Activated CD4-positive, alpha-beta memory T cell treated with anti-CD3 and anti-CD28 coated beads for 36 hours (primary cell): ENCODE measurements at places on chromosomes 4 and X. TPM values are rescaled to one million over a fixed set of nuclear protein-coding genes. Genes with fewer than 3 reads are reported as not detected.

DNA sequence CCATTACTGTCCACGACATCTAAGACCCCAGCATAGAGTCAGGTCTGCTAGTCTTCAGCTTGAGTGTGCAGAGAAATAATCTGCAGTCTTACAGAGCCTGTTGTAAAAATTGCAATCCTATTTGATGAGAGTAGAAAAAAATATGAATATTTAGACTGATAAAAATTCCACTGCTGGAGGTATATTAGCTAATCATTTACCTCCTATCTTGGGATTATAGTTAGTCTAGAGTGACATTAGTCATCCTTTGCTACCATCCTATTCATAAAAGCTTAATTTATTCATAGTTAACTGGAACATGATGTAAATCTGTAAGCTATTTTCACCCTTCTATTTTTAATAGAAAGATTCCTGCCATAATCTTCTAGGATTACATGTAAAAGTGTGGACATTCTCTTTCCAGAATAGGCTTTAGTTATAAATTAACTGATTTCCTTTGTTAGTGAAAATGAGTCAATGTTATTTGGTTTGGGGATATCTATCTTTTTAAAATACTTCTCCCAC is 26.7 kb downstream of the C4orf54 start:
- peaks cover 1% of the 10 kb centered on the region for H3K27me3 ChIP-seq
- no peak overlapping the region for H3K27ac ChIP-seq
- H3K4me3 ChIP-seq, result no peak overlapping the region
- H3K36me3 ChIP-seq, result no peaks in the 10 kb centered on the region
- no peak for DNase-seq

Gene ARSD
- 1.5 TPM for total RNA-seq

Gene MAGEA11
- total RNA-seq, result not detected

DNA sequence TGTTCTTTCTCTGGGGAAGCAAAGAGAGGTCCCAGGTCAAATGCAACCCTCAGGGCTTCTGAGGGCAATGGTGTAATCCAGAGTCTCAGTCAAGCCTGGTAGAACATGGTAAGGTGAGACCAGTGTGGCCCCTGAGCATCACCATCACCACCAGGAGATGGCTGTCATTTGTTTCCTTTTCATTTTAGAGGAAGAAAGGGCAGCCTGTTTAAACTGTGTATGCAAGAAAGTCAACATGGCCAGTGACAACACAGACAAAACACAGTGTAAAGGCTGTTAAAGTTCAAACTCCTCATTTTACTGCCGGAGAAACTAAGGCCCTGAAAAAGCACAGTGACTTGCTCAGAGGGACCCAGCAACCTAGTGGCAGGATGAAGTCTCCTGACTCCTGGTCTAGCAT is 2.0 kb upstream of the EDA start:
- H3K4me3 ChIP-seq, result no peak overlapping the region
- H3K27ac ChIP-seq, result no peak overlapping the region
- H3K4me1 ChIP-seq, result peaks cover 4% of the 10 kb centered on the region
- H3K36me3 ChIP-seq, result no peaks in the 10 kb centered on the region
- peaks cover 4% of the 10 kb centered on the region for H3K27me3 ChIP-seq
- no peak for DNase-seq

DNA sequence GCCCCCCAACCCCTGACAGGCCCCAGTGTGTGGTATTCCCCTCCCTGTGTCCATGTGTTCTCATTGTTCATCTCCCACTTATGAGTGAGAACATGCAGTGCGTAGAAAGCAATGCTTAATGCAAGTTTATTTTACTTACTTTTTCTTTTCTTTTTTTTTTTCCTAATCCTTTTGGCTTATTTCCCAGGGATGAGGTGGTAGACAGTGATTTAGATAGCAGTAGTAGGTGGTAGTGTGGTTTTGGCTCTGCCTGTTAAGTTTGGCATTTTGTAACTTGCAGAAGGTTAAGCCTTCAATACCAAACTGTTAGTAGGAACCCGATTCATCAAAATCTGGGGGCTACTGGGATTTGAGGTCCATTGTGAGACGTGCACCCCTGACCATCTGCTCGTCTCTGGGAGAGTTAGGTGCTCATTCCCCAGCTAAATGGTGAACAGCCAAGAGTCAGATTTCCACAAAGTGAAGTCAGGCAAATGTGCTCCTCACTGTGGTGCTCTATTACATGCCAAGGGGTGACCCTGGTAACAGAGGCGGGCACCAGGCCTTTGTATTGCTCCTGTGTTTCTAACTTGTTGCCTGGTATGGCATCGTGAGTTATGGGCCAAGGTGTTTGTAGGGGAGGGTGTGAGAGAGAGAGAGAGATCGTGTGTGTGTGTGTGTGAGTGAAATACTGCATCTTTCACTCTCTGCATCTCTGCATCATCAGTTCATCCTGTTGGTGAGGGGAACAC is 70.3 kb downstream of the PHOX2B start:
- H3K27ac ChIP-seq, result no peak overlapping the region
- no peaks in the 10 kb centered on the region for H3K27me3 ChIP-seq
- no peaks in the 10 kb centered on the region for H3K4me1 ChIP-seq
- no peaks in the 10 kb centered on the region for H3K36me3 ChIP-seq

Gene DRP2
- 0.69 TPM for total RNA-seq

DNA sequence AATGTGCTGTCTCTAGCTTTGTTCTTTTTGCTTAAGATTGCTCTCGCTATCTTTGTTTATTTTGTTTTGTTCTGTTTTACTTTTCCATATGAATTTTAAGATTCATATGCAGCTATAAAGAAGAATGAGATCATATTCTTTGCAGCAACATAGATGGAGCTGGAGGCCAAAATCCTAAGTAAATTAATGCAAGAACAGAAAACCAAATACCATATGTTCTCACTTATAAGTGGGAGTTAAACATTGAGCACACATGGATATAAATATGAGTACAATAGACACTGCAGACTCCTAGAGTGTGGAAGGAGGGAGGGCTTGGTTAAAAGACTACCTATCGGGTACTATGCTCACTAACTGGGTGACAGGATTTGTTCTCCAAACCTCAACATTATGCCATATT is 237.8 kb downstream of the TRAM1L1 start:
- no peak overlapping the region for H3K27ac ChIP-seq
- H3K4me1 ChIP-seq, result no peaks in the 10 kb centered on the region
- DNase-seq, result no peak
- no peaks in the 10 kb centered on the region for H3K36me3 ChIP-seq
- no peak overlapping the region for H3K4me3 ChIP-seq

Gene AADAT
- not detected for total RNA-seq

- DNase-seq, result no peak
- no peak overlapping the region for H3K4me3 ChIP-seq
- H3K27me3 ChIP-seq, result no peaks in the 10 kb centered on the region
- no peak overlapping the region for H3K27ac ChIP-seq
These were observed 24.8 kb downstream of the HHIP start for GRCh38 chr4:144670776-144671175.

Gene ADH1B
- not detected for total RNA-seq

DNA sequence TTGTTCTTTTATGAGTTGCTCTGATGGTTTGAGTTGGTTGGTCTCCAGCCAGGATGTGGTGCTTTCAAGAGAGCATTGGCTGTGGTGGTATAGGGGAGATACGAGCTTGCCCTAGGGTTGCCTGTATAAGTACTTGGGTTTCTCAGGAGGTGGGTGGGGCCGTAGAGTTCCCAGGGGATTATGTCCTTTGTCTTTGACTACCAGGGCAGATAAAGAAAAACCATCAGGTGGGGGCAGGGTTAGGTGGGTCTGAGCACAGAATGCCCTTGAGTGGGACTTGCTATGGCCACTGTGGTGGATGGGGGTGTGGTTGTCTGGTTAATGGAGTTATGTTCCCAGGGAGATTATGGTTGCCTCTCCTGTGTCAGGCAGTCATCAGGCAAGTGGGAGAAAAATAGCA is 247.9 kb upstream of the HAND2 start:
- no peaks in the 10 kb centered on the region for H3K36me3 ChIP-seq
- no peaks in the 10 kb centered on the region for H3K27me3 ChIP-seq
- H3K4me1 ChIP-seq, result no peaks in the 10 kb centered on the region

DNA sequence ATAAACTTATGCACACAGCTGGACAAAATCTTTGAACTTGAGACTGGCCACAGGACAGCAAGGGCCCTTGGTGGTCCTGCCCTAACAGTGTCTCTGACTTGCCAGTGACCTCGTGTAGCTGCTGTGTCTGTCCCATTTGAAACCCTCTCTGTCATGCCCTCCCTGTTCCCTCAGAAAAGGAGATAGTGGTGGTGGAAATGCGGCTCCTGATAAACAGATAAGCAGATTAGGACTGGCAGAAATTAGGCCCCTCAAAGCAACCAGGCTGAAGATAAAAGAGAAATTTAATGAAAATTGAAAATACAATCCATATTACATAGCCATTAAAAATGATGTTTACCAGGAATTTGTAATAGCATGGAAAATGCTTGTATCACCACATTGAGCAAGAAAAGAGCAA is 136.6 kb upstream of the ATP6AP2 start:
- DNase-seq, result no peak
- H3K27me3 ChIP-seq, result no peaks in the 10 kb centered on the region
- H3K36me3 ChIP-seq, result no peaks in the 10 kb centered on the region
- H3K4me1 ChIP-seq, result peaks cover 5% of the 10 kb centered on the region
- no peak overlapping the region for H3K27ac ChIP-seq

Gene ETDB
- not detected for total RNA-seq

GRCh38 chr4:177297785-177298391 is 11.8 kb upstream of the NEIL3 start:
- H3K27ac ChIP-seq, result no peak overlapping the region
- H3K36me3 ChIP-seq, result peaks cover 4% of the 10 kb centered on the region
- peaks cover 2% of the 10 kb centered on the region for H3K27me3 ChIP-seq
- H3K4me3 ChIP-seq, result no peak overlapping the region
- no peak for DNase-seq

Gene SPRY1
- total RNA-seq, result 11.1 TPM

Gene RAB40A
- total RNA-seq, result not detected

GRCh38 chrX:11558972-11559371 is 106.7 kb downstream of the ARHGAP6 start:
- H3K4me3 ChIP-seq, result no peak overlapping the region
- H3K4me1 ChIP-seq, result no peaks in the 10 kb centered on the region
- no peaks in the 10 kb centered on the region for H3K36me3 ChIP-seq
- peaks cover 2% of the 10 kb centered on the region for H3K27me3 ChIP-seq
- no peak overlapping the region for H3K27ac ChIP-seq

GRCh38 chr4:15455290-15455689 is 14.4 kb upstream of the CC2D2A start:
- no peak for DNase-seq
- no peak overlapping the region for H3K27ac ChIP-seq
- H3K27me3 ChIP-seq, result peaks cover 3% of the 10 kb centered on the region
- H3K4me1 ChIP-seq, result no peaks in the 10 kb centered on the region
- no peaks in the 10 kb centered on the region for H3K36me3 ChIP-seq

Gene CITED1
- total RNA-seq, result not detected

Gene RNF128
- not detected for total RNA-seq

Gene PITX2
- not detected for total RNA-seq

- H3K27ac ChIP-seq, result no peak overlapping the region
- DNase-seq, result no peak
- no peaks in the 10 kb centered on the region for H3K36me3 ChIP-seq
- H3K4me3 ChIP-seq, result no peak overlapping the region
These were observed 126.5 kb upstream of the INTU start for GRCh38 chr4:127506283-127506682.

DNA sequence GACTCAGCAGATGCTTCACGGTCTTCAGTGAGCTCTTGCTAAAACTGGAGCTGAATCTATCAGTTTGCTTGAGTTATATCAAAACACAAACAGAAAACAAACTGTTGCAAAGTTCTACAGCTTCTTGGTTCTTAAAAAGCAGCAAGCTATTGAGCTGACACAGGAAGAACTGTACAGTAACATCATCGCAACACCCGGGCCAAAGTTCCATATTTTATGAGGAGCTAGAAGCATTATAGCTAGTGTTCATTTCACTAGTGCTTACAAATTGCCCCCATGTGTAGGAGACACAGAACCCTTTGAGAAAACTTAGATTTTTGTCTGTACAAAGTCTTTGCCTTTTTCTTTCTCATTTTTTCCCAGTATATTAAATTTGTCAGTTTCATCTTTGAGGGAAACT is 17.3 kb upstream of the CSTF2 start:
- no peak for DNase-seq
- H3K27me3 ChIP-seq, result no peaks in the 10 kb centered on the region
- no peak overlapping the region for H3K4me3 ChIP-seq
- no peaks in the 10 kb centered on the region for H3K36me3 ChIP-seq

DNA sequence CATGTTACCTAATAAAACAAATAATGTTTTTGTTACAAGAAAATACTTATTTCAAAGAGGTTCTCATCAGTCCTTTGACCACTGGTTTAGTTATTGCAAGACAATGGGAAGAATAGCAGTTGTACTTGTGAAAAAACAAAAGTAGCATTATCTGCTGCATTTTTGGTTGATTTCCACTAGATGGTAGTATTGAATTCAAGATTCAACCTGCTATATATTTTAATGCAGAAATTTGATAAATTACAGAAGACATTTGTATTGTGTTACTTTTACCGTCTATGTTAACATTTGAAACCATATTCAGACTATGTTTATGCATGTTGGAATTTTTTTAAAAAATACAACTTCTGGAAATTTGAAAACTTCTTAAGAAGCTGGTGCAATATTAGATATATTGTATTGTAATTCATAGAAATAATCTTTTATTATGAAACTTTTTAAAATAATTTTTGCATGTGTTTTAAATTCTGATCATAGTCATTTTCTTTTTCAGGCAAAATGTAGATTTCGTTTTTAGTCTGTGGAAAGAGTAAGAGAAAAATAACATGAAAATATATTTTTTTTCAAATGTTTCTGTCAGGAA is 56.4 kb downstream of the SPCS3 start:
- peaks cover 7% of the 10 kb centered on the region for H3K27me3 ChIP-seq
- no peaks in the 10 kb centered on the region for H3K36me3 ChIP-seq
- no peak for DNase-seq
- H3K4me3 ChIP-seq, result no peak overlapping the region
- no peaks in the 10 kb centered on the region for H3K4me1 ChIP-seq
- no peak overlapping the region for H3K27ac ChIP-seq

Gene DUSP9
- total RNA-seq, result 0.12 TPM

Gene ANK2
- total RNA-seq, result 0.82 TPM
